Osteoblast (primary cell): ENCODE measurements at places on chromosomes 2 and 18.

- peaks cover 8% of the 10 kb centered on the region for H3K4me1 ChIP-seq
- H3K27me3 ChIP-seq = no peaks in the 10 kb centered on the region
- no peak for DNase-seq
Observed at GRCh38 chr2:43114210-43114609, 112.2 kb downstream of the ZFP36L2 start.

DNA sequence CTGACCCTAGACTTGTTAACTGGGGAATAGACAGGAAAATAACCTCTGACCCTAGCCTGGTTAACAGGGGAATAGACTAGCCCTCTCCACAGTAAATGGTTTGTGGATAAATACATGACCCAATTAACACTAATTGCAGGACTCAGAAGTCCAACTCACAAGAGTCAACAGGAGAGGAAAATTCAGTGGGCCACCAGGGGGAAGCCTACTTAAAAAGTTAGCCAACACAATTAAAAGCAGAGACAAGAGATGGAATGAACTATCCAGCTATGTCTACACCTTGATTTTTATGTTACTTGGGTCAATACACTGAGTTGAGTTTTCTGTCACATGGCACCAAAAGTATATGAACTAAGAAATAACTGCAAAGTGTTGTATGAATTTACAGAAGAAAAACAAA lies 158.8 kb upstream of the SLC39A10 start:
- no peak overlapping the region for H3K4me3 ChIP-seq
- no peak overlapping the region for H3K27ac ChIP-seq
- peaks cover 14% of the 10 kb centered on the region for H3K4me1 ChIP-seq
- no peaks in the 10 kb centered on the region for H3K36me3 ChIP-seq
- no peak for DNase-seq

DNA sequence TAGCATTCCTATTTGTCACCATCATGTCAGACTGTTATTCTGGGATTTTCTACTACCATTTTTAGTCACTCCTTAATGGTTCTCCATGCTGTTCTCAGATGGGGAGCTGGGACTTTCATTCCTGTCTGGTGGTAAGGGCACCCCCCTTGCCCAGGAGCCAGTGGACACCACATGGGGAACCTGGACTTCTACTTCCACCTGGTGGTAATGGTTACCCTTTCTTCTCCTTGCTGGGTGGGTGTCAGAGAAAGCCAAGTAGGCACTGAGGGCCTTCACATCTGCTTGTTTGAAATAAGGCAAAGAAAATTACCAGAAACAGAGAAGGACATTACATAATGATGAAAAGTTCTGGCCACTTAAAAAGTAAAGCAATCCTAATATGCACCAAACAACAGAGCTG lies 239.8 kb downstream of the FHOD3 start:
- no peak overlapping the region for H3K4me3 ChIP-seq
- DNase-seq = no peak
- H3K27ac ChIP-seq = no peak overlapping the region
- H3K27me3 ChIP-seq = no peaks in the 10 kb centered on the region
- no peaks in the 10 kb centered on the region for H3K36me3 ChIP-seq

DNA sequence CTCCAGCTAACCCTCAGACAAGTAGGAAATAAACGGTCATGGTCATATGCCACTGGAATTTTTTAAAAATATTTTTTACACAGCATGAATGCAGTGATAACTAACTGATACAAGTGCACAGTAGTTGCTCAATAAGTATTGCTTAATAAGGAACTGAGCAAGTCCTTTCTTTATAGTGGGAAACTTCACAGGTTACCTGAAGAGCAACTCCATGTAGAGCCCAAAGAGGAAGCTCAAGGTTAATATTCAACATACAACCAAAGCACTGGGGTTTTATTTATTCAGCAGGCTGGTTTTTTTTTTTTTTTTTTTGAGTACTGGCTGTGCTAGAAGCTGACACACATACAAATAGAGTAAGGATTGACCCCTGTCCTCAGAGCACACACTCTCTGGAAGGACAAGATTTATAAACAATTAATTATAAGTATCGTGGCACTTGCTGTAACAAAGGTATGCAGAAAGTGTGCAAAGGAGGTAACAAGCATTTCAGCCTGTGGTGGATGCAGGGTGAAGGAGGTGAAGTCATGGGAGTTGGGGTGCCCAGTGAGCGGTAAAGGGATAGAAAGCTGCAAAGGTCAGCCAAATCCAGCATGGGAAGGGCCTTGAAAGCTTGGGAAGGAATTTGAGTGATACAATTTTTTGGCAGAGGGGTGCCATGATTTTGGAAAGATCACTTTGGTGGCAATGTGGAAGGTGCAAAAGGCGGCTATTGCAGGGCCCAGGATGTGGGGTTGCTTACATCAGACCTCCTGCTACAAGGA lies 52.7 kb downstream of the ATOH8 start:
- H3K27me3 ChIP-seq = no peaks in the 10 kb centered on the region
- no peak for DNase-seq
- peaks cover 3% of the 10 kb centered on the region for H3K4me1 ChIP-seq

GRCh38 chr2:200587007-200587616 lies 1.3 kb downstream of the AOX1 start:
- no peak overlapping the region for H3K4me3 ChIP-seq
- no peaks in the 10 kb centered on the region for H3K27me3 ChIP-seq
- H3K4me1 ChIP-seq = peaks cover 4% of the 10 kb centered on the region

- no peaks in the 10 kb centered on the region for H3K36me3 ChIP-seq
- no peaks in the 10 kb centered on the region for H3K27me3 ChIP-seq
- no peak overlapping the region for H3K4me3 ChIP-seq
- no peaks in the 10 kb centered on the region for H3K4me1 ChIP-seq
- no peak overlapping the region for H3K27ac ChIP-seq
Observed at GRCh38 chr2:149954981-149955600, 367.5 kb upstream of the MMADHC start.

GRCh38 chr2:193963472-193964119 lies 1693.4 kb upstream of the SLC39A10 start:
- no peak overlapping the region for H3K4me3 ChIP-seq
- H3K36me3 ChIP-seq = no peaks in the 10 kb centered on the region
- H3K27me3 ChIP-seq = no peaks in the 10 kb centered on the region
- peak; percentile 13 for DNase-seq
- H3K27ac ChIP-seq = no peak overlapping the region
- H3K4me1 ChIP-seq = no peaks in the 10 kb centered on the region

DNA sequence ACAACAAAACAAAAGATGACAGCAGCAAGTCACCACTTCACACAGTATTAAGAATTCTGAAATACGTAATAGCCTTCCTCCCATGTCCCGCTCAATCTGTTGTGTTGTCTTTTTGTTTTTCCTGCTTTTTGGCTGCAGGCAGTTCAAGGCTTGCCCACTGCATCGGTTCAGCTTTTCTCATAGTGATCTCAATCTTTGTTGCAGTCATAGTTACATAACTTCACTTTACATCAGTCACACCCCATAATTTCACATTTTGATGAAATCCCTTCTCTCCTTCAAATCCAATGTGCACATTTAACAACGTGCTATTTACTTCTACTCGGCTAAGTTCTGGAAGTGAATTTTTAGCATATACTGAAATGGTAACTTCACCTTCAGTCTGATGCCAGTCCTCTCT lies 33.8 kb upstream of the HAAO start:
- no peak overlapping the region for H3K4me3 ChIP-seq
- H3K27ac ChIP-seq = no peak overlapping the region
- no peaks in the 10 kb centered on the region for H3K4me1 ChIP-seq
- no peak for DNase-seq
- no peaks in the 10 kb centered on the region for H3K27me3 ChIP-seq
- no peaks in the 10 kb centered on the region for H3K36me3 ChIP-seq

GRCh38 chr2:28427741-28428415 lies 35.2 kb downstream of the FOSL2 start:
- peaks cover 20% of the 10 kb centered on the region for H3K4me1 ChIP-seq
- no peak overlapping the region for H3K4me3 ChIP-seq
- DNase-seq = no peak
- no peaks in the 10 kb centered on the region for H3K36me3 ChIP-seq

GRCh38 chr18:43012951-43013350 lies 102.5 kb downstream of the RIT2 start:
- DNase-seq = no peak
- H3K36me3 ChIP-seq = no peaks in the 10 kb centered on the region
- H3K4me3 ChIP-seq = no peak overlapping the region
- no peak overlapping the region for H3K27ac ChIP-seq

GRCh38 chr2:5908071-5908470 lies 215.9 kb downstream of the SOX11 start:
- DNase-seq = no peak
- H3K27ac ChIP-seq = no peak overlapping the region
- no peaks in the 10 kb centered on the region for H3K4me1 ChIP-seq
- H3K36me3 ChIP-seq = no peaks in the 10 kb centered on the region

- no peaks in the 10 kb centered on the region for H3K27me3 ChIP-seq
- DNase-seq = no peak
- peak overlapping the region; percentile 56 for H3K27ac ChIP-seq
Observed at GRCh38 chr2:100767810-100768806, 51.8 kb upstream of the NPAS2 start.

DNA sequence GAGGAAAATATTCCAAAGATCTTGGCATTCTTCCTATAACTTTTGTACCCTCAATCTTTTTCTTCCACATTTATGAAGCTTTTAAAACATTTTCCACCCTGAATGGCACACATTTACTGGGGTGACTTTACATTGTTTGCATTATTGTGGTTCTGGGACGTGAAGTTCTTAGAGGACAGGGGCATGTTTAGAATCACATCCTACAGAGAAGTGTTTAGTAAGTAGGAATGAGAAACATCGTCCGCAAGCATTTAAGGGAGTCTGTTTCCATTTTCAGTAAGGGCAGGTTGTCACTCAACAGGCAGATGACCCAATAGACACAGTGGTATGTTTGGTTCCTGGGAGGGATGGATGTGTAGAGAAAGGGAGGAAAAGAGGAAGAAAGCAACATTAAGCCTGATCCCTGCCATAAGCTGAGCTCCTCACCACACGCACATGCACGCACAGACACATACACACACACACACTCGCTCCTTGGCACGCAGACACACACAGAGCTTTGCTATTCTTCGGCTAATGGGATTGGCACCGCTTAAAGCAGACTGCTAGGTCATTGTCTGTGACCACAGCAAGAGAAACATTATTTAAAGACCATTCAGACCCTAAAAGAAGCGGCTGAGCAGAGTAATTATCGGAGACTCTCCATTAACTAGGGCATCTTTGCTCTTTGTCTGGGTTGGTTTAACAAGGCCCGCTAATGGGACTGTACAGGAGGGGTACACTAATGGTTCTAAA lies 14.2 kb upstream of the PLEKHM3 start:
- no peaks in the 10 kb centered on the region for H3K27me3 ChIP-seq
- peak overlapping the region; percentile 42 for H3K4me3 ChIP-seq
- no peak for DNase-seq
- peaks cover 16% of the 10 kb centered on the region for H3K4me1 ChIP-seq

DNA sequence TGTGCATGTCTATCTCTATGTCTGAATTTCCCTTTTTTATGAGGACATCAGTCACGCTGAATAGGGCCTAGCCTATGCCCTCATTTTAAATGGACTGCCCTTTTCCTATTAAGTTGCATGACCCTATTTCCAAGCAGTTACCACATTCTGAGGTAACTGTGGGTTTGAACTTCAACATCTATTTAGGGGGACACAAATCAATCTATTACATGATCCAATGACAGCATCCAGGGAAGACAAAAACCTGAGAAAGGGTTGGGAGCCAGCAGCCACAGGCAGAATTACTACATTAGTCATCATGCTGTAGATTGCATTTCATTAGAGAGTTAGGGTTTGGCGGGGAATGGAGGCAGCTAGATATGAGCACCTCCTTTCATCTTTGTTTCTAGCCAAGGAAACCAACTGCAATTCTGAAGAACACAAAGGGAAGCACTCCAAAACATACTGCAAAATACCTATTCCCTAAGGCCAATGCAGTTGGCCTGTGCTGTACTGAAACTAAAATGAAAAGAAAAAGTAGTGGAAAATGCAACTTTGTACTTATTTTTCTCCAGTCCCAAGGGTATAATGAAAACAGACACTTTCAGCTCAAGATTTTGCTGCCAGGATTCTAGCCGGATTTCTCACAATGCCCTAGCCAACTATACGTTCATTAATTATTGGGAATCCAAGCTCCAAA lies 40.4 kb upstream of the C1D start:
- no peaks in the 10 kb centered on the region for H3K27me3 ChIP-seq
- peaks cover 12% of the 10 kb centered on the region for H3K4me1 ChIP-seq
- no peaks in the 10 kb centered on the region for H3K36me3 ChIP-seq
- no peak overlapping the region for H3K4me3 ChIP-seq
- no peak overlapping the region for H3K27ac ChIP-seq
- no peak for DNase-seq

DNA sequence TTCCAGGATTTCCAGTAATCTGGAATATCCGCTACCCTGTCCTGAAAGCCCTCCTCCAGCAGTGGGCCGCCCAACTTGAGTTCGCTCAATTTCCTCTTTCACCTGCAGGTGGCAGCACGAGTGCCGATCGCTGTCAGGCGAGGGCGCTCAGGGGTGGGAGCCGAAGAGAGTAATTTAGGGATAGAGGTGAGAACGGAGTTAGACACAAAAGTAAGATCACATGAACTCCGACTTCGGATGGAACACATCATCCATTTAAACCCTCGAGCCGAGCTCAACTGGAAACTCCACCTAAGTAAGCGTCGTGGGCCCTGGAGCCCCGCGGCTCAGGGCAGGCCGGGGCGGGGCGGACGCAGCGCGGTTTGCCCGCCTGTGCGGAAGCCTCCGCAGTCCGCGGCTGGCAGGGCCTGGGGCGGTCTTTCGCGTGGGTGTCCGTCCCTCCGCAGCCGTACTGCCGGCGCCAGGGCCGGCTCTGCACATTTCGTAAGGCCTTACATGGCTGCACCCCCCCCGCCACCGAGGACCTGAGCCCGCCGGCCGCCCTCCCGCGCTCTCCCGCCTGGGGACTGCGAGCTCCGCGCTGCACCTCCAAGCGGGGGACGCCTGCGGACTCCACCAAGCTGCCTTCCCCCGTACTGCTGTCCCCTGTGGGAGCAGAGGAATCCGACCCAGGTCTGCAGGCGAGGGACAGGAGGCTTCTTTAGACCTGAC lies 61.2 kb downstream of the SEMA4F start:
- peak; percentile 91 for DNase-seq
- peaks cover 13% of the 10 kb centered on the region for H3K4me1 ChIP-seq
- H3K4me3 ChIP-seq = peak overlapping the region; percentile 76
- peaks cover 14% of the 10 kb centered on the region for H3K27me3 ChIP-seq
- no peaks in the 10 kb centered on the region for H3K36me3 ChIP-seq

GRCh38 chr18:74831571-74832250 lies 234.0 kb downstream of the ZNF407 start:
- no peaks in the 10 kb centered on the region for H3K36me3 ChIP-seq
- no peak overlapping the region for H3K27ac ChIP-seq
- H3K4me1 ChIP-seq = peaks cover 11% of the 10 kb centered on the region

GRCh38 chr18:35682281-35682867 lies 100.8 kb downstream of the GALNT1 start:
- no peak for DNase-seq
- H3K27me3 ChIP-seq = no peaks in the 10 kb centered on the region
- peaks cover 42% of the 10 kb centered on the region for H3K4me1 ChIP-seq
- H3K36me3 ChIP-seq = peaks cover 63% of the 10 kb centered on the region
- H3K4me3 ChIP-seq = no peak overlapping the region
- H3K27ac ChIP-seq = peak overlapping the region; percentile 46
